ENCODE measurements at places on chromosomes 13 and 19.
A peak's percentile ranks its signal among the peaks of the same experiment; 100 is the strongest.

DNA sequence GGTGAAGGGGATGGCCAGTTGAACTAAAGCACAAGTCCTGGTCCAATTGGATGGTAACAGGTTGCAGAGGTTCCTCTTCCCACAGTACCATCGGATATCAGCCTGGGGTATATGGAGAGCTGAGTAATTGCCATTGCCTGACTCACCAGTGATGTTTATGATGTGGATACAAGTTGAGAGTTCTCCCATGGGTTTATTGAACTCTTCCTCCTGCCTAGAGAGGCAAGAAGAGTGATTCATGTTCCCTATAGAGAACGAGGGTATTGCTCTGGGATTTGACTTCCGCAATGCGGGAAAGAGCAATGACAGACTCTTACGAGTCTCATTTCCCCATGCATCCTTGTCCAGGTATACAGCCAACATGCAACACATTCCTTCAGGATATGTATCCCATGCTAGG, 111.3 kb upstream of the PCDH9 start:
- DNase-seq: no peak

- DNase-seq: no peak
Measured at GRCh38 chr19:33110137-33110910, 21.6 kb upstream of the WDR88 start.

DNA sequence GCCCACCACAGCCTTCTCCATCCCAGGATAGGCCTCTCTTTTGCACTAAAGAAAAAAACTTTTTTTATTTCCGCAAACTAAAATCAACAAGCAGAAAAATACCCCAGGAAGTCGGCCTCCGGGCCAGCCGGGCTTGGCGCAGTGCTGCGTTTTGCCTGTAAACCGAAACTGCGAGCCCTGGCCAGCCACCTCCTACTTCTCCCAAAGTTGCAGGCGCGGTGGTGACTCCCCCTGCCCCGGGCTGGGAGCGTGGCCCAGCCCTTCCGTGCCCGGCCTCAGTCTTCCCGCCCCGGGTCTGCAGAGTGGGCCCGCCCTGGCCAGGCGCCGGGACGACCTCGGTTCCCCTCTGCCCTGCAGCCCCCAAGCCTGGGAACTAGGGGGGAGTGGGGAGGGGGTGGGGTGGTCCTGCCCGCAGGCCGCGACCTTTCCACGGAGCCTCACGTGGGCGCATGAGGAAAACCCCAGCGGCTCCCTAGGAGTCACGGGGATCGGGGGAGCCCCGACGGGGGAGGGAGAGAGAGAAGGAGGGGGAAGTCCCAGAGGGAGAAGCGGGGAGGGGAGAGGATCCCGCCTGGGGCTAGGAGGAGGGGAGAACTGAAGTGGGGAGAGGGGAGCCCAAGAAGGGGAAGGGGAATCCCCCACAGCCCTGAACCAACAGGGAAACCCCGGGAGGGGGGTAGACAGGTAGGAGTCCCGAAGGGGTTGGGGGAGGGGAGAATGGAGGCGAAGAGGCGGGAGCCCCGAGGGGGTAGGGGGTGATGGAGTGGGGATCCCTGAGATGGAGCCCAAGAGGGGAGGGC, 3.0 kb downstream of the GADD45B start:
- peak; percentile 66 for DNase-seq

DNA sequence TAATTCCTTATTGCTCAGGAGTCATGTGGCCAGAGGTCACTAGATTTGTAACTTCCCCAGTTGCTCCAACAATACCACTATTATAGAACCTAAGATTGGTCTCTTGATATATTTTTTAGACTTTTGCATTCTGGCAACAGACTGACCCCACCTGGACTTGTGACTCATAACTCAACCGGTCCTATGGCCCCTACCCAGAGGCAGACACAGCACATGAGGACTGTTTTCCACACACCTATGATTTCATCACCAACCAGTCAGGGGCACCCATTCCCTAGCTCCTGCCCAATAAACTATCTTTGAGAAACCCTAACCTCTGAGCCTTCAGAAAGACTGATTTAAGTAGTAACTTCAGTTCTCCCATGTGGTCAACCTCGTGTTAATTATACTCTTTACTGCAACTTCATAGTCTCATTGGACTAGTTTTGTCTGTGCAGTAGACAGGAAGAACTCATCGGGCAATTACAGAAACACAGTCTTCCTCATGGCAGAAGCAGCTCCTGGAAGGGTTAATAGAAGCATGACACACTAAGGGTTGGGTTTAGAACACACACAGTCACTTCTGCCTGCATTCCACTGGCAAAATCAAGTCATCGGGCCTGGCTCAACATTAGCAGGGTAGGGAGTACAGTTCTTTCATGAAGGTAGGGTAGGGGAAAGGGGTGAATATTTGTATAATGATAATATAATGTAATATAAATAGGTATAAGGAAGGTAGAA, 251.8 kb downstream of the UQCRFS1 start:
- DNase-seq: no peak

- no peak for DNase-seq
Measured at GRCh38 chr19:30332445-30333234, 39.5 kb upstream of the ZNF536 start.

DNA sequence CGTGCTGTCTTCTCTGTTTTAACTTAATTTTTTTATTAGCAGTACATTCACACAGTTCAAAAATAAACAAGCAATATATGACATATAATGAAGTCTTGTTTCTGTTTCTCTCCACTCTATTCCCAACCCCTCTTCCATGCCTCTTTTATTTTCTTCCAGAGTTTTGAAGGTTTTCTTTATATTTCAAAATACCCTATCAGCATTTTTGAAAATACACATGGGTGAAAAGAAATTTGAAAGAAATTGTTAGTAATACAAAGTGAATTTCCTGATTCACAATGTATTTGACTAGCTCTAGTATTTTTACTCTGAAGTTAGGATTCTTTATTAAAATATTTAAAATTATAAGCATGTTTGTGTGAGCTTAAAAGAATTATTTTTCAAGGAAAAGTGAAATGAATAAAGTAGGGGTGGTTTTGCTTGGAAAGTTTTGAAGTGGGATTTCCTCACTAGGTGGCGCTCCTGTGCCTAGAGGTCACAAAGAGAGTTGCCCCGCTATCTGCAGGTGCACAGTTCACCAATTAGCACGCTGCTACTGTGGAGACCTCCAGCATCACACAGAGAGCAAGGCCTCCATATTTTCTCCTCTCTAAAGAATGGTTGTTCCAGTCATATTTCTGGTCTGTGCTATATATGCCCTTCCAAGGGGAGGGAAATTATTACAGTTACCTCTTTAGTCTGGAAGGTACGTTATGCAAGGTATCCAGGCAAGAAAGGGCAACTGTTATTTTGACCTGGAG, 37.6 kb downstream of the SOX21 start:
- peak; percentile 60 for DNase-seq

DNA sequence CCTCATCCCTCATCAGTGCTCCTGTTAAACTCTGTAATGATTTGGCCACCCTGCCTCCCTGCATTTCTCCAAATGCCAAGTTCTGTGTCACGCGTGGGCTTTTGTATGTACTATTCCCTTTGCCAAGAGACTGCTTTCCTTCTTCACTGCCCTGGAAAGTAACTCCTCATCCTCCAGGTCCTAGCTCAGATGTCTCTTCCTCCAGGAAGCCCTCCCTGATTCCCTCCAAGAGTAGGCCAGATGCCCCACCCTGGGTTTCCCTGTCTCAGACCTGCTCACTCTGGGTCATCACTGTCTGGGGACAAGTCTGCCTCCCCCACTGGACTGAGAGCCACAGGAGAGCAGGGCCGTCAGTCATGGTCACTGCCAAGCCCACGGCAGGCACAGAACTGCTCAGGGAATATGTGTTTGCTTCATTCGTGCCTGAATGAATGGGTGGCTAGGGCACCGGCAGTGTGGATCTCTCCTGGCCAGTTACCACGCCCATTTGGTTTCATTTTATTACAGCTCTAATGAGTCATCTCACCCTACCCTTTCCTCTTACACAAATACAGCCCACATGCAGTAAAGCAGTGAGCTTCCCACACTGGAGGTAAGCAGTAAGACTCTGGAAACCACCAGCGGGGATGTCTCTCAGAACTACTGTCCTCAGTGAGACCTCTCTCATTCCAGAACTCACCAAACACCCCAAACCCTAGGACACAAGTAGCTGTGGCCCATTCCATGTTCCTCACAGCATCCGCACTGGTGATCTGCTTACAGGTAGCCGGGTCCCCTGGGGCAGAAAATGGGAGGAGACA, 12.1 kb upstream of the GPR4 start:
- peak; percentile 84 for DNase-seq

- no peak for DNase-seq
Measured at GRCh38 chr19:51082611-51083010, at the start of gene KLK14. KLK14 (minus strand) TSS chr19:51082887; CDS start chr19:51082614, 273 bp downstream.

GRCh38 chr13:55553701-55554100, 1587.0 kb upstream of the PRR20A start:
- DNase-seq: no peak

DNA sequence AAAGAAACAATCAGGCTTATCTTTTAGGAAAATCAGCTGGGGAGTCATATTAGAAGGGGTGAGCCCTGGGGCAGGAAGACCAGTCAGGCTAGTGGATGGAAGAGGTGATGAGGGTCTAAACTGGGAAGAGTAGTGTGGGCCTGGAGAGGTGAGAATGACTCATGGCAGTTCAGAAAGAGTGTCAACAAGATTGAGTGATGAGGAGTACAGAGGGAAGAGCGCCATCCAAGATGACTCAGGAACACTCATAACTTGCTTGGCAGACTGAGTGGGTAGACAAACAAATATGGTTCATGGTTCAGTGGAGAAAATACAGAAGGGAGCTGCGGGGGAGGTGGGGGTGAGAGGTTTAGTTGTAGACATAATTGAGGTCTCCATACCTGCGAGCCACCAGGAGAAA, 17.3 kb upstream of the CLDN10 start:
- DNase-seq: no peak

DNA sequence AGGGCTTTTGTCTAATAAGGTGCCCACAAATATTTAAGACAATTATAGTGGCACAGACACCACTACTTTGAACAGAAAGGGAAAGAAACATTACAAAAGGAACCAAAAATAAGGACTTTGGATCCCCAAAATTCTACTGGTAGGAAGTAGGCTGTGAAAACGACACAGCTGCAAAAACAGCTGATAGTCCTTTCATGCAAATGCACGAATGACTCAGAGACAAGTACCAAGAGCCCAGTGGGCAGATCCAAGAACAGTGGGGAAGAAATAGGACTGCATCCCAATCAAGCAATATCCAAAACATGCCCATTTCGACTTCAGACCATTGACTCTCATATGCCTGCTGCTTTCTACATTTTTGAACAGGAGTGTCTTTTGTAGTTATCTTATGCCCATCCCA, 269.4 kb upstream of the NBEA start:
- DNase-seq: no peak

DNA sequence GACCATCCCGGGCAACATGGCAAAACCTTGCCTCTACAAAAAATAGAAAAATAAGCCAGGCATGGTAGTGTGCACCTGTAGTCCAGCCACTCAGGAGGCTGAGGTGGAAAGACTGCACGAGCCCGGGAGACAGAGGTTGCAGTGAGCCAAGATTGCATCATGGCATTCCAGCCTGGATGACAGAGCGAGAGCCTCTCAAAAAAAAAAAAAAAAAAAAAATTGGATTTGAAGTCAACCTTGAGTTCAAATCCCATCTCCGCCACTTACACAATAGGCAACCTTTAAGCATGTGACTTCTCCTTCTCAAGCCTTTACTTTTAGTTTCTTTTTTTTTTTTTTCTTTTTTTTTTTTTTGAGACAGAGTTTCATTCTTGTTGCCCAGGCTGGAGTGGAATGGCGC, 12.0 kb downstream of the KASH5 start:
- no peak for DNase-seq

DNA sequence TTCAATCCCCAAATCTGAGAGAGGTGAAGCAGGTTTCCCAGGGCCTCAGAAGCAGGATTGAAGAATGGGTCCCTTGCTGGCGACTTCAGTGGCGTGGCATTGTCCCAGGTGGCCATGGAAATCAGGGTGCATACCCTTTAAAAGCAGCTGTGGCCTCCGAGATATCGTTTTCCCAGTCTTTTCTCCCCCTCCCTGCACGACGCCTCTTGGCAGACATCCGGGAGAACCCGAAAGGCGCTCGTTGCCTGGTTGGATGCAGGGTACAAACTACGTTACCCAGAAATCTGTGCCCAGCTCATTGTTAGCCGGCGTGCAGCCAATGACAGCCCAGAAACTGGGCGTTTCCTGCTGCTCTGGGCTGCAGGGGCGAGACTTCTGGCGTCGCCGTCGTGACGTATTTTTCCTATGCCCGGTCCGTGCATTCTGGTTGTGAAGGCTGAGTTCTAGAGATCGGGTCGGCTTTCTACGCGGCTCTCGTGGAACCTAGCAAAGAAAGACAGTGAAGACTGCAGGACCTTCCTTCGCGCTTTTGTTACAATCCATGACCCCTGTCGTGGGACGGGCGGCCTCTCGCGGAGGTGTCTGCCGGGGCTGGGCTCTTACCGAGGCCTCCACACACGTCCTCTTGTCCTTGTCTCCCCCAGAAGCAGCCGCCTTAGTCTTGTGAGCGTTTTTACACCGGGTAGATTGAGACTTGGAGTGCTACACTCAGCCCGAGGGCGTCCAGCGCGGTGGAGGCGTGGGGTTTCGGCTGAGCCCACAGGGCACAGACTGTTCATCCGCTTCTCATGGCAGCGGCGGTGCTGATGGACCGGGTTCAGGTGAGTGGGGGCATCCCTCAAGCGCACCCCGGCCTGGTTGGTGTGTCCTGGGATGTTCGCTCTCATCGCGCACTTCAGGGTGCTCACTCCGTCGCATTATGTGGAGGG, at the start of gene ZNF304:
ZNF304 (plus strand) TSS at position 395 of the 929 bp plus-strand sequence; CDS start at position 789, 394 bp downstream.
- DNase-seq: peak; percentile 89

DNA sequence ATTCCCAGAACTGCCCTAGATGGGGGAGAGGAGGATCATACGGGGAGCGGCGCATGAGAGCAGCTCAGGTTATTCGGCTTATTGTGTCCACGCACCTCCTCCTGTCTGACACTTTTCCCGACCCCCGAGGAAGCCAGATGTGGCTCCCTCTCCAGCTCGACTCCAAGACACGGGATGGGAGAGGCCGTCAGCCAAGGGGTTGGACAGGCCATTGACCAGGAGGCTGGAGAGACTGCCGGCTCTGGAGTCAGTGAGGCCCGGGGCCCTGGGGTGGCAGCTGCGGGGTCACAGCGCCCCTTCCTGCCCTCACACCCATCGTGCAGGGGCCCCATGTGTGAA, 2.9 kb downstream of the DMKN start:
- no peak for DNase-seq

GRCh38 chr13:29922281-29922821, 71.9 kb upstream of the UBL3 start:
- DNase-seq: no peak

GRCh38 chr13:37868691-37869505, 674 bp downstream of the TRPC4 start:
- no peak for DNase-seq

- no peak for DNase-seq
Measured at GRCh38 chr19:18529782-18530181, 7.9 kb upstream of the ELL start.

DNA sequence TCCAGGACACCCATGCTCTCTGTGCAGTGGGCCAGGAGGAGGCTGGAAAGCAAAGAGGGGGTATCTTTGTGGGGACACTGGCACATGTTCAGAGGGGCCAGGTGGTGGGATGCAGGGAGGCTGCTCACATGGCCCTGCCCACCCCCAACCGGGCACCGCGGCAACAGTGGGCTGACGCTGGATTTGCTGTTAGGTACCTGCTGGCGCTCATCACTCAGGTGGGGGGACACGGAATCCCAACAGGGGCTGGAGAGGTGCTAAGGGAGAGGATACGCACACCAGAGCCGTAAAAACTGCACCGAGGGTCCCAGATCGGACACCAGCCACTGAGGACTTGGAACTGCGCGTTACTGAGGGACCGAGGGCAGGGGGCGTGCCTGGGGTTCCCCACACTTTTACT, 19.2 kb downstream of the AKAP8L start:
- no peak for DNase-seq
